SK-N-MC (cell line): ENCODE measurements at places on chromosomes 2 and 18.

DNA sequence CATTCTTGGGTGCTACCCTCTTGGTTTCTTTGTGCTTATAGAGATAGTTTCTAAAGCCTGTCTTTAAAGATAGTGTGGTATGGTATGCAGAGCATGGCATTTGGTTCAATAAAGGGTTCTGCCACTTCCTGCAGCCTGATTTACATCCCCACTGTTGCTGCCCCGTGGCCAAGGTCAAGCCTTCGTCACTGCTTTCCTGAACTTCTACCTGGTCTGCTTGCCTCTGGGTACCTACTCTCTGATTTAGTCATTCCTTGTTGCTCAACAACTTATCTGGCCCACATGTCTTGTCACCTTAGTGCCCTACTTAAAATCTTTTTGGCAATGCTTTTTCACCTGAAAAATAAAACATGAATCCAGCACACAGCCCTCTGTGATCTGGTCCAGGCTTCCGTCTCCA, 352.9 kb downstream of the LPIN1 start:
- DNase-seq, result no peak

DNA sequence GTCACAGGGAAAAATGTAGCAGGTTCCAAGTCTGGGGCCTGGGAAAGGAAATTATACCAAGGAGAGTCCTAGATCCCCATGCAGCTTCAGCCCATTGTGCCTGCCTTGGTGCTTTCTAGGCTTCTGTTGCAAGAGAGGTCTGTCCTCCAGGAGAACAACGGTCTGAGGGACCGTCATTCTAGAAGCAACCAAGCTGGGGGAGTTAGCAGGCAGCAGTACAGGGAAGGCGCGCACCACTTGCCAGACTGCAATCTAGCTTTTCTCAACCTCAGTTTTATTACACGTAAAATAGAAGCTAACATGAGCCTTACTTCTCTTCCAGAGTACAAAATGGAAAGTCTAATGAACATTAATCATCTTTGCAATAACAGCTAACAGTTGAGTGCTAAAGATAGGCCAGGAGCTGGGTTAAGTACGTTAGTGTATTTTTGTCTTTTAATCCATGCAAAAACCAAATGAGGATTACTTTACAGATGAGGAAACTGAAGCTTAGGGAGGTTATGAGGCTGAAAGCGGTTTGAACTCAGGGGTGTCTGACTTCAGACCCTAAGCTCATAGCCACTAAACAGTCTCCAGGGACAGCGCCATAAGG, 1.9 kb downstream of the TCF23 start:
- DNase-seq, result no peak

GRCh38 chr18:31695989-31696388, 11.6 kb upstream of the B4GALT6 start:
- no peak for DNase-seq

DNA sequence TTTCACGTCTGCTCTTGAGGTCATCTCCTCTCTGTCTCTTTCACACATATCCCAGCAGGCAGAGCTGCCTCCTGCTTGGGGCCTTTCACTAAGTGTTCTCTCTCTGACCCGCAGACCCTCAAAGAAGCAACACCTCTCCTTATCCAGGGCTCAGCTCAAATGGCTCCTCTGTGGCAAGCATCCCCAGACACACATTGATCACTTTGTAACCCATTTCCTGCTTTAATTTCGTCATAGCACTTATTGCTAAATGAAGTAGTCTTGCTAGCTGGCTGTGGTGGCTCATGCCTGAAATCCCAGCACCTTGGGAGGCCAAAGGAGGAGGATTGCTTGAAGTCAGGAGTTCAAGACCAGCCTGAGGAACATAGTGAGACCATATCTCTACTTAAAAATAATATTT, 41.4 kb downstream of the SGPP2 start:
- DNase-seq, result no peak

- DNase-seq, result no peak
Observed at GRCh38 chr18:9862686-9863085, 23.1 kb upstream of the TXNDC2 start.

DNA sequence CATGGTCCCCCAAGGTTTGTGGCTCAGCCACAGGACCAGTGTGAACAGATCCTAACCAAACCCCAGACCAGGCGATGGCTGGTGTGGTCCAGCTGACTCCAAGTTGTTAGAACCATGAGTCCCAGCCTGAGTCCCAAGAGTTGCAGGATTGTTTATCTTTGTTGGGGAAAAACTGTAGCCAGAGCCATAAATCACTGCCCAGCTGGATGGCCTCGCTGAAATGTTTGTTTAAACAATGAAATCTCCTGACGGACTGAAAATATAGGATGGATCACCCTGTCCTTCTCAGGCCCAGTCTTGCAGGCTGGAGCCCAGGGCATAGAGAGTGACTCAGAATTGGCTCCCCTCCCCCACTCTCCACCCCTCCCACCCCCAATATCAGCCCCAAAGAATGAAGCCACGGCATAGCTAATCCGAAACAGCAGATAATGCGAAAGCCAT, 36.4 kb downstream of the PKDCC start:
- no peak for DNase-seq

DNA sequence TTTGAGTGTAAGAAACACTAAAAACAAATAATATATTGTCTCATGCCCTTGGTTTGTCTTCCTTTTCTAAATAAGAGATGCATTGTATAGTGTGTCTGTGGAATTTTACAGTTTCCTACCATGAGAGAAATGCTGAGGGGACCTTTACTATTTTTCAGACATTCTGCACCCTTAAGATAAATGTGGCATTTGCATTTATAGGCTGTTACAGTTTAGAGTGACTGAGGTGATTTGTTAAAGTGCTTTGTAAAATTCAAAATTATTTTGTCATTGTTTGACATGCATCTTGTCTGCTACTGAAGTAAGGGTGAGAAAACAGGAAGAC, 78.9 kb upstream of the ZSWIM2 start:
- DNase-seq, result no peak

- no peak for DNase-seq
Observed at GRCh38 chr2:104321796-104322349, 532.0 kb upstream of the POU3F3 start.

GRCh38 chr2:24971286-24971535, 544 bp downstream of the DNAJC27 start:
- DNase-seq, result no peak

- no peak for DNase-seq
Observed at GRCh38 chr18:51654488-51655326, 457.2 kb upstream of the MEX3C start.

- no peak for DNase-seq
Observed at GRCh38 chr2:173184031-173185004, 108.7 kb downstream of the MAP3K20 start.

- no peak for DNase-seq
Observed at GRCh38 chr18:5984245-5984644, 88.9 kb upstream of the TMEM200C start.

GRCh38 chr18:77222464-77222863, 27.2 kb upstream of the GALR1 start:
- DNase-seq, result no peak
